Activated CD4-positive, CD25-positive, alpha-beta regulatory T cell treated with anti-CD3 and anti-CD28 coated beads, Interleukin-2, amount 50 U/mL, for 72 hours (primary cell): ENCODE measurements at places on chromosomes 6 and 20.

GRCh38 chr20:33345342-33345741, 56.0 kb downstream of the CDK5RAP1 start:
- DNase-seq, result no peak

DNA sequence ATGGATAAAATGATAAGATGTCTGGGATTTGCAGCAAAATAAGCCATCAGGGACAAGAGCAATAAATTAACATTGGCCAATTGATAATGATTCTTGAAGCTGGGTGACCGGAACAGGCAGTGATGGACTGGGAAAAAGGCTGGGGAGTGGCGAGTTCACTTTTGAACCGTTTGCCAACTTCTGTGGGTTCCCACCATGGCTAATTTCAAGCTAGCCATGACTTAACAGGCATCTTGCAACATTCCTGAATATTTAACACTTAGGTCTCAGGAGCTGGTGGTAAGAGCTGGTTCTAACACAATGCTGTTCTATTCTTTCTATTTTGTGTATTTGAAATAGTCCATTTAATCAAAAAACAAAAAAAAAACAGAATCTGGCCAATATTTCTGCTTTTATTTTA, 37.6 kb upstream of the CD83 start:
- DNase-seq, result no peak

DNA sequence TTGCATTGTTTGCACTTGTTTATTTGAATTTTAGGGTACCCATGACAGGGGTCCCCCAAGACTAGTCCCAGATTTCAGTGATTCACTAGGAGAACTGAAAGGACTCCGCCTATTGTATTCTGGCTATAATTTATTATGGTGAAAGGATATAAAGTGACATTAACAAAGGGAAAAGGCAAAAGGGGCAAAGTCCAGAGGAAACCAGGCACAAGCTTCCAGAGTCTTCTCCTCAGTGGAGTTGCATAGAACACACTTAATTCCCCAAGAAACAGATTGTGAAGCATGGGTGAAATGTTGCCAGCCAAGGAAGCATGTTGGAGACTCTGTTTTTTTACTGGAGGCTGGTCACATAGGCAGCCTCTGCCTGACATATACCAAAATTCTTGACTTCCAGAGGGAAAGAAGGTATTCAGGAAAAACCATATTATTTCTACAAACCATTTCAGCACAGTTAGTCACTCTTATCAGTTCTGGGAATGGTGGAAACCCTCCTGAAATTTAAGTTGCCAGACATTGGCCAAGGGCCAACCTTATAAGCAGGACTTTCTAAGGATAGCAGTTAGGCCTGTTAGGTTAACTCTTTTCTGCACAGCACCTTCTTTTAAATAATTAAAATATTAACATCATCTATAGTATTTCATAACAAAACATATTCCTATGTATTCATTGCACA, 71.8 kb downstream of the FIG4 start:
- DNase-seq, result no peak

GRCh38 chr6:107600121-107600520, 110.2 kb downstream of the SOBP start:
- DNase-seq, result no peak

- no peak for DNase-seq
Observed at GRCh38 chr6:152166897-152167296, 359.4 kb downstream of the ESR1 start.

DNA sequence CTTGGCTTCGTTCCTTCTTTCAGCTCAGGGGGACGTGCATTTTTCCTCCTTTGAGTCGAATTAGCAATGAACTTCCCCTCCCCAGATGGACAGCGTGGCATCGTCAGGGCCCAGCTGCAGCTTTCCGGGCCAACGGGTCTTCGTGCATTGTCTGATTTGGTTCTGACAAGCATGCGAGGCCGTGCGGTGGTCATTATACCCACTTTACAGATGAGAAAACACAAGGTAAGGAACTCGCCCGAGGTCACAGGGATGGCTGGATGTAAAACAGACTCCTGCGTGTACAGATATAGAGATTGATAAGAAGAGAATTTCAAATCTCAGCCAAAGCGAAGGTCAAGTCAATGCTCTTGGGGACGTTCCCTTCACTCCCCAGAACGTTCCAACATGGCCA, 187.6 kb upstream of the SULF2 start:
- DNase-seq, result no peak

DNA sequence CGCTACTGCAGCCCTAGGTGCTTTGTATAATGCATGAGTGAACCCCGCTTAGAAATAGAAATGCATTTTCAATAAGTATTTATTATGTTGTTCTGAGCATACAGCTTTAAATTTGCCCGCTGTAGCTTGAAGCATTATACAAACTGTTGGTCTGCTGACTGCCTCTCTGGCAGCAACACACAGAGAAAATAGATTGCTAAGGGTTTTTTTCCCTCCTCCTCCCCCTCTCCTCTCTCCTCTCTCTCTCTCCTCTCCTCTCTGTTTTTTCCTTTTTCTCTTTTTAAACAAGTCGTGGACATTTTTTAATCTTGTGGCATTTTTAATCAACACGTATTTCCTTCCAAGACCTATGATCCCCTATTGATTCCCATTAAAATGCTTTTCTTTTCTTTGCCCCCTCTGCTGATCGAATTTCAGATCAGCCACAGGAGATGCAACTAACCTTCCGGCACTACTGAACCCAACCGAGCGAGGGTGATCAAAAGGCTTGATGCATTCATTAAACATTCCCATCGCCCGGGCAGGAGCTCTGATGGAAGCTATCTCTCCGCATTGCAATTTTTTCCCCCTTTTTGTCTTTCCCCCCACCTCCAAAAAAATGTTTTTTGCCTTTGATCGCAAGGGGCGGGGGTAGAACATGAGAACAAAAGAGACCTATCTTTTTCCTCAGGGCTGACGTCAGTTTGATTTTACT, 90.7 kb upstream of the ARID1B start:
- DNase-seq, result no peak

GRCh38 chr6:13259393-13259792, 68.9 kb downstream of the TBC1D7 start:
- DNase-seq, result no peak

- DNase-seq, result no peak
Observed at GRCh38 chr20:31915491-31916280, 36.2 kb downstream of the PDRG1 start.

GRCh38 chr20:23745247-23745646, 5.5 kb downstream of the CST1 start:
- DNase-seq, result no peak

DNA sequence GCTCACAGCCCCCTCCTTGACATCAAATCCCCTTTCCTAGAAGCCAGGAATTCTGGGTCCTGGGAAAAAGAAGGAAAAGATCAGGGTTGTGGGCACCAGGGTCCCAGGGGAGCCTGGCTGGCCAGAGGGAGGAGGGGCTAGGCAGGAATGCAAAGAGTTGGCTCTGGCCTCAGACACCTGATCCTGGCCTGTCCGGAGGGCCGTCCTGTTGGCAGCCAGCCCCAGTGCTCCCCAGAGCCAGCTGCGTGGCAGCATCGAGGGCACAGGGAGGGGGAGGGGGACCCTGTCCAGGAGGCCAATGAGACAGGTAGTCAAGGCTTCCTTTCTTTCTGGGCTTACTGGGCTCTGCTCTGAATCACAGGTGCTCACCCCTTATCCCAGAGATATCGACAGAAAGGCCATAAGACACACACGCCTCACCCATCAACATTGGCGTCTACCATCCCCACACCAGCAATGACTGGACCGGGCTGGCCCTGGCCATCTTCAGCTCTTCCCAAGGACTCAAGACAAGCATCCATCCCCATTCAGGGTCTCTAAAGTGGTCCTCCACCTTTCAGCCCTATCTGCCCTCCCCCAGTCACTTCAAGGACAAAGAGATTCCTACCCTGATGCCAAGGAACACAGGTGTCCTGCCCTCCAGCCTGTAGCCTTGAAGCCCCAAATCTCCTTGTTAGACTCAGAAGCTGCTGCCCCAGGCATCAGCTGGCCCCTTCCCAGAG, 723 bp downstream of the COL11A2 start:
- no peak for DNase-seq

DNA sequence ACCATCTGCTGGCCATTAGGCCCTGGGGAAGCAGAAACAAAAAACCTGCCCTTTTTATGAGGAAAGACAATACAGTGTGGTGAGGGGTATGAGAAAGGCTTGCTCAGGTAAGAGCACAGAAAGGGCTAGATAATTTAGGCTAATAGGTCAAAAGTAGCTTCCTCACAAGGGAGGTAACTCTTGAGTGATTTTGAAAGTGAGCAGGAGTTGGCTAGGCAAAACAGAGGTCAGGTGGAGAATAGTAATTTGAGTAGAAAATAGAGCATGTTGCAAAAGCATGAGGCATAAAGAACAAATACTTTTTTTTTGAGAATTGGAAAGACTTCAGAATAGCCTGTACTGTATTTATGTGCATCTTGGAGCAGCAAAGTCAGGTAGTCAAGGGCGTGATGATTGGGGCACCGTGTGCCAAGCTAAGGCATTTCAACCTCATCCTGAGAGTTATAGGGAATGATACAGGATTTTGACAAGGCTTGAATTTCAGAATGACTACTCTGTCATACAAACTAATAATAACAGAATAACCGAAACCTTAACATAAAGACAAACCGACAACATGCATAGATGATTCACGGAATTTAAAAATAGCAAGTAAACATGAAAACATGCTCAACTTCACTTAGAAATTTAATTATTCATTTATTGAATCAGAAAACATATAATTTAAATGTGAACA, 123.0 kb upstream of the ENPP5 start:
- DNase-seq, result no peak

DNA sequence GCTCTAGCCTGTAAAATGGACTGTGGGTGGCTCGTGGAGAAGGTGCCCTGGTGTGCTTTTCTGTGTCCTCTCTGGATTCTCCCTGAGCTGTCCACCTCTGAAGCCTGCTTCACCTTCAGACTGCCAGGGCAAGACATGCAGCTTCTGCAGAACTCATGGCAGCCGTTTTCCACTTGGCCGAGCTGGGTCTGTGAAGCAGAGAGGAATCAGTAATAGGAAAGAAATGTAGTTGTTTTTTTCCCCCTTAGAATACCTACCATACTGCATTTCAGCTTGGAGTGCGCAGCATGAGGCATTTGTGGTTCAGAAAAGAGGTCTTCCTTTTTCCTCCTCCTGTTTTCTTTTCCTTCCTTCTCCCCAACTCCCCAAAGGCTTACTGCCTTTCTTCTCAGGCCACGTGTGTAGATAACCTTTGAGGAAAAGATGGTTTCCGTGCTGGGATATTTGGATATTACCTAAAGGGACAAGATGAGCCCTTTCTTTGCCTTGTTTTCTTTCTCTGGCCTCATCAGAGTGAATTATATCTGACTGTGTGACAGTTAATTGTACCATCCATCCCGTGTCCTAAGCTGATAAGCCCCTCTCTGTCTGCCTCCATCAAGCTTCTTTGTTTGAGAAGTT, 39.4 kb downstream of the RREB1 start:
- DNase-seq, result no peak

GRCh38 chr20:32534661-32535240, 50.4 kb downstream of the NOL4L start:
- DNase-seq, result no peak

DNA sequence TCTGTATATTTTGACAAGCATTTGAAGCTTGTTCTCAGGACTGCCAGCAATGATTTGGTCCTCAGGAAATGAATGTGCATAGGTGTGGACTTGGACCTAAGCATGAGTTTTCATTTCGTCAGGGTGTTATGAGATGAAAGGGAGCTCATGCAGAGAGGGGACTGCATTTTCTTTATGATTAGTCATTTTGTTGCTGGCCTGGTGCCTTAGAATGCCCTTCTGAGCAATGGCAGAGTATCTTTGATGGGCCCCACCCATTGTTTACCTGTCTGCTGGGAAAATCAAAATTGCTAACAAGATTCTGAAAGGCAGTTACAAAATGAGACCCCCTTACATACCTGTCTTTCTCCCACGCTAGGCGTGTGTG, 51.5 kb upstream of the MTHFD1L start:
- DNase-seq, result no peak

DNA sequence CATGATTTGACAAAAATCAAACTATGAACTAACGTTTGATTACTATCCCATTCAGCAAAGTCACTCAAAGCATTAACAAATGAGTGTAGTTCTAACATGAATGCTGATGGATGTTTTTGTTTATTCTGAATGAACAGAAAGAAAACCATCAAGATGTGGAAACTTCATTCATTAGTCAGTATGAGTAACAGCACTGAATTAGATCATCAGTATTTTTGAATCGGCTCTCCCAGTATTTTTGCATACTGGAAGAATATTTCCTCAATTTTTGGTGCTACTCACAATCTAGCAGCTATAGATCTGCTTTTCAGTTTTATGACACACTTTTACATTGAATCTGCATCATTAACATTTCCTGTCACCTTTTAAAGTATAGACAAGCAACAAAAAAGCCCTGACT, 63.8 kb upstream of the CD83 start:
- DNase-seq, result no peak

- DNase-seq, result no peak
Observed at GRCh38 chr6:14430218-14430617, 312.6 kb downstream of the CD83 start.

DNA sequence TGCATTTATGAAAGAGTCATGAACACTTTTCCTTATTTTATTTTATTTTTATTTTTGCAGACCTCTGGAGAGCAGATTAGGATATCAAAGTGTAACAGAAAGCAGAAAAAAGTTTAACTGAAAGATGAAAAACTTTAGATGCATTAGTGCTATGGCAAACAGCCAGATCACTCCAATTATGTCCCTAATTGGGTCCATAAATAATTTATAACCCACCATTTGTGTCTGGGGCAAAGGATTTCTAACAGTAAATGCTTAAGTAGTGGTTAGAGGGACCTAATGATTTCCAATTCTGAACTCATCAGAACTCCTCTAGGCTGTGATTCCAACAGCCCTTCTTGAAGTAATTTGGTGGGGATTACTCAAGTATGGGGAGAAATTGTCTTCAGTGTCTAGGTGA, 93.7 kb upstream of the PROKR2 start:
- no peak for DNase-seq

DNA sequence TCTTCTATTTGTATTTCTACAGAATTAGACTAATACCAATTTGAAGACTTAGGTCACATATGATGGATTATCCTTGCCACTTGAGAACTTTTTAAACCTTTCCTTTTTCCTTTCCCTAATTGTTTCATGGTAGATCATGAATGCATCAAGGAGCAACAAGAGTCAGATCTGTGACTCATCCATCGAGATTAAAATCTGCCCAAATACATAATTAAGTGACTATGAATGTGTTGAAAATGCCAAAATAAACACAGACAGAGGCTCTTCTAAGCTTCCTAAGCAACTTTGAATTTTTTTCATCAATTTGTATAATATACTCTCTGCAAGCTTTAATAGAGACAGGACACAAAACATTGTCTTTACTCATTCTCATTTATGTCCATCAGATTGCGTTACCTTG, 23.5 kb upstream of the HTR1E start:
- no peak for DNase-seq

GRCh38 chr6:71513036-71513435, 224.4 kb downstream of the OGFRL1 start:
- DNase-seq, result no peak
